T47D (cell line): ENCODE measurements at places on chromosomes 2 and 18.

- DNase-seq, result no peak
Measured at GRCh38 chr2:37664231-37664643, 7.2 kb downstream of the CDC42EP3 start.

GRCh38 chr2:133561045-133561852, 7.0 kb downstream of the NCKAP5 start:
- peak; percentile 68 for DNase-seq

- DNase-seq, result no peak
Measured at GRCh38 chr2:415986-416610, 128.2 kb upstream of the ALKAL2 start.

DNA sequence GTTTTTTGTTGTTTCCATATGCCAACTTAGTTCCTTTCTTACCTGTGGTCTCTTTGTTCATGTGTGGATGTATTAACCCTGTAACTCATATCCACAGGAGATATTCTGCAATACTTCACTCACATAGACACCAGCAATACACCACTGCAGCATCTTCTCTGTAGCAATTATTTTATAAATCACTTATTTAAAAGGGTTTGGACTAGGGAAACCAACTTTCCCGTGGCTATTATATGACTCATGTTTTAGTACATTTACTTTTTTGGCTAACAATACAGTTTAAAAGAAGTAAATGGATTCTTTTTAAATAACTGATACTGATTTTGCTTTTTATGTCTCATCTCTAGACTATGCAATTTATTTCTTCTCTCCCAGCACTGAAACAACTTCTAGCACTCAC, 488.9 kb downstream of the MBD2 start:
- DNase-seq, result no peak

DNA sequence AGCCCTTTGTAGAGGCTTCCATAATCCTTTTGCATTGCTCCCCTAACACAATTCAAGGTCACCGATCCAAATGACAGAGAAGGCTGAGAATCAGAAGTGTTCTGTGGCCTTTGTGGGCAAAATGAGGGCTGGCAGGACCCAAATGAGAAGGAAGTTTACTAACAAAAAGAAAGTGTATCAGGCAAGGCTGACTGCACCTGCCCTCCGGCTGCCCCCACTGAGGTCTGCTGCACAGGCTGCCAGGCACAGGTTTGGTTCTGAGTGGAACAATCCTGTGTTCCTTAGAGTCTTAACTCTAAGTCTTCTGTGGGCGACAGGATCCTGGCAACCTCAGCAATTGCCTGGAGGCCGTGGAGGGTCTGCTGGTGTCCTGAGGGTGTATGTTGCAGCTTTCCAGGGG, 568.5 kb downstream of the CMPK2 start:
- no peak for DNase-seq

DNA sequence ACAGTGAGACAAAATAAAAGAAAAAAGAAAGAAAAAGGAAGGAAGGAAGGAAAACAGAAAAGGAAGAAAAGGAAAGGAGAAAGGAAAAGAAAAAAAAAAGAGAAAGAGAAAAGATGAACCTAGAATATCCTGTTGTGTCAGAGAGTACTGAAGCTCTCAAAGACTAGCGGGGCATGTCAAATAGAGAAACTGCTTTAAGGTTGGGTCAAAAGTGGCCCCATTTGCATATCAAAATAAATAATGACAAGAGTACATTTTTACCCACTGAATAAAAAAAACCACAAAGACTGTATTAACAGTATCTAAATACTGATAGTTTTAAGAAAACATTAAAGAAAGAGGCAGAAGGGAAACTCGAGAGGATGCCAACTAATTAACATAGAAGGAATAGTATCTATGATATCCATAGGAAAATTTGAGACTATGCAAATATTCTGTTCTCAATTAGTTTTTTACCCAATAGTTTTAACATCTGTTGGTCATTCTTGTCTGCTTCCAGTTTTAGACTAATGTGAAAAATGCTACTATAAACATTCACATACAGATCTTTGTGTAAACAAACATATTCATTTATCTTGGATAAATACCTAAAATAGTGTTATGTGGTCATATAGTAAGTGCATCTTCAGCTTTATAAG, 53.2 kb downstream of the SFXN5 start:
- no peak for DNase-seq

- no peak for DNase-seq
Measured at GRCh38 chr18:47968721-47969120, 38.3 kb upstream of the SMAD2 start.

GRCh38 chr2:217114117-217114516, 254.3 kb upstream of the TNP1 start:
- no peak for DNase-seq

DNA sequence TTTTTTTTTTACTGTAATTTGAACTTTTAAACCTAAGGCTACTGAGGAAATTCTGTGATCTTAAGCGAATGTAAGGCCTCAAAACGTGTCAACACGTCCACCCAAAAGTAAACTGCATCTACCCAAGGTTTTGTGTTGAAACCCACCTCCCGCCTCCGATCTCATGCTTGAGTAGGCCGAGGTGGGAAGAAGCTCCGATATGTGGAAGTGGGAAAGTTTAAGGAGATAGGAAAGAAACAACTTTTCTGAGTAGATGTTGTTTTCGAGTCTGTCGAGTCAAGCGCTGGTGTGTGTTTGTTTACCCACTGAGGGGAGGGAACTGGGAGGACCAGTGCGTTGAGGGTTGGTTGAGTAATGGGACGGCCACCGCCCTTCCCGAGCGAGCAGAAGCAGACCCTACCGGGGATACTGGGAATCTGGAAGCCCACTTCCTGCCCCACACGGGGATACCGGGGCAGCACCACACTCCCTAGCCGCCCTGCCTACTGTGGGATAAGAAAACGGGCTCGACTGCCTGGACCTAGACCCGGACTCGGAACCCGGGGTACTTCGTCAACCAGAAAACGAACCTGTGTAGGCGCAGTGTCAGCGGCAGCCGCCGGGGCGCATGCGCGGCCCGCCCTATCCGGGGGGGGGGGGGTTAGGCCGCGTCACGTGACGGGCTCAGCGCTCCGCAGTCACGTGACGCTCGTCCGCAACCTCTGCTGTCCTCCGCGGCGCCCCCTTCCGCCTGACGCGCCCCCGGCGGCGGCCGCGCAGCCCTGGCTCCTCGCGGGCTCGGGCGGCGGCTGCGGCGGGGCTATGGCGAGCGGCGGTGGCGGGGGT, at the start of gene RETREG2:
Gene RETREG2, plus strand, starts transcription at position 724 of the 825 bp plus-strand sequence. Its CDS starts 78 bp downstream, at position 802.
- peak; percentile 87 for DNase-seq

DNA sequence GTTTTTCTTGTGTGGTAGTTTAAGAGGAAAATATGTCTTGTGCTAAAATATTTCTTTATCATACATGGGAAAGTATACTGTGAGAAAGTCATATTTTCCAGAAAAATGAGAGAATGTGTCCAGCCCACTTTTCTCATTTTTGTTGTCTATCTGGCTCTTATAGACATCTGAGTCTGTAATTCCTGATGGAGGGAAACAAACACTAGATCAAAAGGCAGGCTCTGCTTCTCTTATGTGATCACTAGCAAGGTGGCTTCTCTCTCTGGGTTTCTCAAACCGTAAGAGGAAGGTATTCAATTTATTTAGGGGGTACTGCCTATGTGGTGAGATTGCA, 40.0 kb upstream of the PEX13 start:
- DNase-seq, result no peak

DNA sequence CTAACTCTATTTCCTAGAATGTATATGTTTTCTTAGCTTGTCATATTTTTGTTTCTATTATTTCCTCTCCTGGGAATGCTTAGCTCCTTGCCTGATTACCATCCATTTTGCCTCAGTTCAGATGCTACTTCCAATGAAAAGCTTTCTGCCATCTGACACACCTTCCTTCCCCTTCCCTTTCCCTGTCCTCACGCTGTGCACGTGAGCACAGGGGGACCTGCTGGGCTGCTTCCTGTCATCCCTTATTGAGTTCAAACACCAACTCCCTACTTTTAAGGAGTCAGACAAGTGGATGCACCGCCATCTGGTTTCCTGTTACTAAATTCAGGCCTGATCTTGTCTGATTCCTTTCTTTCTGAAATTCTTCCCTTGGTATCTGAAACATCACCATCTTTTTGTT, 2.4 kb upstream of the INO80C start:
- no peak for DNase-seq

DNA sequence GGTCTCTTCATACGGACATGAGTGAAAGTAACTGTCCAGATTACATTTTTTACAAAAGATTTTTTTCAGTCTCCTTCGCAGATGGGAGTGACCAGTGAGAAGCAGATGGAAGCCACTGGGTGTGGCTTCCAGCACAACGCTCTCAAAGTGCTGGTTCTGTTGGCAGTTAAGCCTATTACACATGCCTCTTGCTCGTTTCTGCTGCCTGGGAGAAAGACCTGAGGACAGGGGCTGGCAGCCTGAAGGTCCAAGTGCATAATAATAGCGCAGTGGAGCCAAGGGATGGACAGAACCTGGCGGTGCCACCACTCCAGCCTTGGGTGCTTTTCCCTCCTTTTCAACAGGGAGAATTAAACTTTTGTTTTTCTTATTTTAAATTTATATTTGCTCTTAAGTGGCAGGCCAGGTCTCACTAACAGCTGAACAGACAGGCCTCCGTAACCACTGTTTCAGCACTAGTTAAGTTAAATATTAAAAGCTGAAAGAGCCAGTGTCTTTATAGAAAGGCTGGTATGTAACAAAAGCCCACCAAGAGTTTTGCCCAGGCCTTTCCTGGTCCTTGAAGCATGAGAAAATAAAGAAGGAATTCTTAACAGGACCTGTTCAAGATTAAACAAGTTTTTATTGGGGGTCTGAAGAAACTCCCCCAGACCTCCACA, 1.2 kb upstream of the SKA1 start:
- no peak for DNase-seq

- no peak for DNase-seq
Measured at GRCh38 chr18:32122039-32122438, 30.4 kb downstream of the RNF138 start.

GRCh38 chr2:32852856-32853255, 93.9 kb upstream of the LTBP1 start:
- DNase-seq, result no peak

DNA sequence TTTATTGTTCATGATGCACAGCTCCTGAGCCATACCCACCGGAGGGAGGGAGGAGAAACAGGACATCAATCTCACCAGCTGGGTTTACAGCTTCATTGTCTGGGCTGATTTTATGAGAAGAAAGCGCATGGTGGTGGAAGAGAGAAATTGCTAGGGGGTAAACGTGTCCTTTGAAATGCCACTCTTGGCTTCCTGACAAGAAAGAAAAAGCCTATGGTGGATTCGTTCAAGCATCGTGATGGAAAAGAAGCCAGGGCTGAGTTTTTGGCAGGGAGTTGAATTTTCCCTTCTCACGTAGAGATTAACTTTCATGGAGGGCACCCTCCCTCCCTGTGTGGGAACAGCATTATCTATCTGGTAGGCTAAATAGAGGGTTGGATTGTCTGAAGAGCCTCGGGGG, 502.0 kb downstream of the SLC4A3 start:
- DNase-seq, result no peak

GRCh38 chr2:111634050-111634794, 249.8 kb downstream of the ANAPC1 start:
- DNase-seq, result no peak

GRCh38 chr2:169393068-169393590, 30.8 kb upstream of the LRP2 start:
- no peak for DNase-seq

GRCh38 chr2:119647440-119648169, 31.4 kb upstream of the TMEM177 start:
- DNase-seq, result no peak

DNA sequence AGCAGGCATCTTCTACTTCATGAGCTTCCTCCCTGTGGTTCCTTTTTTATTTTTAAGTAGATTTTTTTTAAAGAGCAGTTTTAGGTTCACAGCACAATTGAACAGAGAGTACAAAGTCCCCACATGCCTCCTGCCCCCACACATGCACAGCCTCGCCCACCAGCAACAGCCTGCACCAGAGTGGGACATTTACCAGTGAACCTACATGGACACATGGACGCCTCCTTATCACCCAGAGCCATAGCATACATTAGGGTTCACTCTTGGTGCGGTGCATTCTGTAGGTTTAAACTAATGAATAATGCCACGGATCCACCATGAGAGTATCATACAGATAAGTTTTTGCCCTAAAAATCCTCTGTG, 40.9 kb downstream of the HS1BP3 start:
- no peak for DNase-seq

DNA sequence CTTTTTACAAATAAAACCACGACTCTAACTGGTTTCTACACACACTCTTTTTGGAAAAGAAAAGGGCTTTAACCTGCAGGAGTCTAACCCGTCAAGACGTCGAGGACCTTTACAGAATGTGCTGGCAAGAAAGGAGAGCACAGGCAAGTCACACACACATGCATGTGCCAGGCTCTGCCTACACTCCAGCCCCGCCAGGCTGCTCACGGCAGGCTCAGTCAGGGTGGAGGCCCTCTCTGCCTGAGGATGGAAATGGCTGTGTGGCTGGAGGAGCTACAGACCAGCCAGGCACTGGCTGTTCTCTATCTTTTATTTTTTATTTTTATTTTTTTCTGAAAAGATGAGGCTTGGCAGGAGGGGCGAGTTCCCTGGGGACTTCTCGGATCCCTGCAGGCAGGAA, 10.2 kb downstream of the SIX3 start:
- DNase-seq, result no peak

DNA sequence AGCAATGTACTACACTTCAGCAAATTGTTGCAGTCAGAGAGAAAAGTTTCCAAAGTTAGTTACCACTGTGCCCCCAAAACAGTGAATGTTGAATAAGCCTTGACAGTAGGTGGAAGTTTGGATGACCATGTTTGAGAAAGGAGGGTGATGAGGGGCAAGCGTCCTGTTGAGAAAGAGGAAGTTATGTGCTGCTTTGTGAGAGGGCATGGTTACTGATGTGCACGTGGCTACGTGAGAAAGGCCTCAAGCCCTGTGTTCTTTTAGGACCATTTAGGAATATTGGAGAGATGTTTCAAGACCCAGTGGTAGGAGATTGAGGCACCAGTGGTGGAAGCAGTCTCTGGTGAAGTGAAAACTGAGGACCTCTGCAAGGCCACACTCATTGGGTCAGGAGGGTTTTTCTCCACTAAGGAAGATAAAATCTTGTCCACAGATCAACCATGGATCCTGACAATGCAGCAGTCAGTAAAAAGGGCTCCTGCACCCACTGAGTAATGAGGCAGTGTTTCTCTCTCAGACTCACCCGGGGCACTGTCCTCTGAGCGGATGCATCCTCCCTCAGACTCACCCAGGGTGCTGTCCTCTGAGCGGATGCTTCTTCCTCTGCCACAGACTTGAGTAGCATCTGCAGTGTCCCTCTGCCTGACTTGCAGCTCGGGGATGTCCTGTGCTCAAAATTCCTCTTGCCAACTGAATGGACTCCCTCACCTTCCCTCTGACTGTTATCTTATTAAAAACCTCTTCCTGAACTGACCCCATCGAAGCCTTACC, 34.7 kb upstream of the ACTR3 start:
- no peak for DNase-seq

DNA sequence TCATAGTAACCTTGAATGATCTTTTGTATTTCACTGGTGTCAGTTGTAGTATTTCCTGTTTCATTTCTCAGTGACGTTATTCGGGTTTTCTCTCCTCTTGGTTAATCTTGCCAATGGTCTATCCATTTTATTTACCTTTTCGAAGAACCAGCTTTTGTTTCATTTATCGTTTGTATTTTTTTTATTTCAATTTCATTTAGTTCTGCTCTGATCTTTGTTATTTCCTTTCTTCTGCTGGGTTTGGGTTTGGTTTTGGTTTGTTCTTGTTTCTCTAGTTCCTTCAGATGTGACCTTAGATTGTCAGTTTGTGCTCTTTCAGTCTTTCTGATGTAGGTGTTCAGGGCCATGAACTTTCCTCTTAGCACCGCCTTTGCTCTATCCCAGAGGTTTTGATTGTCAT, 36.7 kb downstream of the SP140 start:
- no peak for DNase-seq
